ENCODE measurements at places on chromosomes 3 and 15. TPM values are rescaled to one million over a fixed set of nuclear protein-coding genes. Genes with fewer than 3 reads are reported as not detected.

Gene SLC28A1
- 0.41 TPM for total RNA-seq

DNA sequence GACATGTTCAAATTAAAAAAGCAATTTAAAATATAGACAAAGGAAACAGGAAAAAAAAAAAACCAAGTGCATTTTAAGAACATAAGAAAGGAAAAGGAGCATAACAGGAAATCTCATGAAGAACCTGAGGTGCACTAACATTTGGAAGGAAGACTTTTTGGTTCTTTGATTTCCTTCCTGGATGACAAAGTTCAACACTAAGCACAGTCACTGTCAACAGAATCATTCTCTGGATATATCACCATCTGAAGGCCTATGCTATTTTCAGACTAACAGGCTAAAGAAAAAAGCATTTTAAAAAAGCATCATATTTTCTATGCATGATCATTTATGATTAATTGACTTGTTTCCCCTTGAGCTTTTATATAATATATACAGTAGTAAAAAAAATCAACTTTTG is 349.6 kb downstream of the PLCL2 start:
- no peak overlapping the region for H3K4me3 ChIP-seq
- no peaks in the 10 kb centered on the region for H3K27me3 ChIP-seq
- peaks cover 15% of the 10 kb centered on the region for H3K4me1 ChIP-seq
- no peak overlapping the region for H3K27ac ChIP-seq

GRCh38 chr3:79314962-79315361 is 452.8 kb downstream of the ROBO1 start:
- no peaks in the 10 kb centered on the region for H3K27me3 ChIP-seq
- H3K4me1 ChIP-seq, result no peaks in the 10 kb centered on the region
- H3K36me3 ChIP-seq, result no peaks in the 10 kb centered on the region
- H3K27ac ChIP-seq, result no peak overlapping the region

- H3K27ac ChIP-seq, result no peak overlapping the region
- no peak overlapping the region for H3K4me3 ChIP-seq
- H3K27me3 ChIP-seq, result no peaks in the 10 kb centered on the region
Measured at GRCh38 chr15:81723113-81723651, 322.6 kb downstream of the MEX3B start.

GRCh38 chr3:55687526-55687925 is 200.4 kb upstream of the WNT5A start:
- H3K36me3 ChIP-seq, result no peaks in the 10 kb centered on the region
- no peak for DNase-seq
- H3K27me3 ChIP-seq, result no peaks in the 10 kb centered on the region
- no peak overlapping the region for H3K4me3 ChIP-seq
- H3K4me1 ChIP-seq, result no peaks in the 10 kb centered on the region

- peaks cover 18% of the 10 kb centered on the region for H3K4me1 ChIP-seq
- H3K27me3 ChIP-seq, result no peaks in the 10 kb centered on the region
- no peak for DNase-seq
- H3K27ac ChIP-seq, result no peak overlapping the region
- no peak overlapping the region for H3K4me3 ChIP-seq
- H3K36me3 ChIP-seq, result no peaks in the 10 kb centered on the region
Measured at GRCh38 chr15:85475317-85475701, 94.9 kb downstream of the AKAP13 start.

DNA sequence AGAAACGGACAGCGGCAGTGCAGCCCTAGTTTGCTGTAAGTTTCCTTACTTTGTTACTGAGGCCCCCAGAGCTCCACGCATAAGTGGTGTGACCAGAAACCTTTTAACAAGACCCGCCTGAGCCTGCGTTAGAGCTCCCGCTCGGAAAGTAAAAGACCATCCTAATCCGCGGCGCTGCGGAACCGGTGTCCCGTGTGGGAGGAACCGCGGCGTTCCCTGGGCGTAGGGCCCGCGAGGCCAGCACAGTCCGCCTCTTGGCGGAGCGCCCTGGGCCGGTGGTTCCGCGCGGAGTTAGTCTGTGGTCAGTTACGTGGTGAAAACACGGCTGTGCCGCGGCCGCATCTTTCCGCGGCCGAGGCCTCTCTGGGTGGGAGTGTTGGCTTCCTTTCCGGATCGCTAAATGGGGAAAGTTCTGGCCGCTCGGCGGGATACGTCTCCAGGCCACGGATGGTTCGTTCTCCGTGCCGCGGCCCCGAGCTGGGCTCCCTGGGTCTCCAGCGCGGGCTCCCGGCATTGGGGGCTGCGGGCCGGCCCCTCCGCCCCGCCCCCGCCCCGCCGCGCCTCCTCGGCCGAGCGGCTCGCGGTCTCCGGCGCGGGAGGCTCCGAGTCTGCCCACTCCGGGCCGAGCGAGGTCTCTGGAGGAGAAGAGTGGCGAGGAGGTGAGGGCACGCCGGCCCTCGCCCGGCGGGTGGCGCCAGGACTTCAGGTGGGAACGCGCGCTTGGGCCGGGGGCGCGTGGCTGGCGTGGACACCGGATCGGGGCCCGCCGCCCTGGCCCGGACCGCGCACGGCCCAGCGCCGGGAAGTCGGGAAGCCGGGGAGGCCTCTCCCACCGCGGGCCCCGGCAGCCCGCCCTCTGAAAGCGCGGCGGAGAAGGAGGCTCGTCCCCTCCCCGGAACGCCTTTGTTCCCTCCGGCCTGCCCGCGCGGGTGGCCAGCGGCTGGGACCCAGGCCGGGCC is 754 bp downstream of the B3GNT5 start:
- H3K27me3 ChIP-seq, result no peaks in the 10 kb centered on the region
- H3K4me1 ChIP-seq, result peaks cover 3% of the 10 kb centered on the region
- peak overlapping the region; percentile 57 for H3K27ac ChIP-seq
- DNase-seq, result no peak
- no peaks in the 10 kb centered on the region for H3K36me3 ChIP-seq

GRCh38 chr15:67017311-67017710 is 48.1 kb upstream of the SMAD3 start:
- H3K36me3 ChIP-seq, result no peaks in the 10 kb centered on the region
- H3K27ac ChIP-seq, result no peak overlapping the region
- H3K4me1 ChIP-seq, result peaks cover 13% of the 10 kb centered on the region
- H3K27me3 ChIP-seq, result no peaks in the 10 kb centered on the region
- DNase-seq, result no peak

GRCh38 chr3:122928396-122929187 is 99.0 kb downstream of the SEMA5B start:
- no peaks in the 10 kb centered on the region for H3K27me3 ChIP-seq
- H3K4me1 ChIP-seq, result no peaks in the 10 kb centered on the region
- no peaks in the 10 kb centered on the region for H3K36me3 ChIP-seq
